ENCODE measurements at places on chromosomes 5 and 9.

- DNase-seq = no peak
Observed at GRCh38 chr5:74201334-74202081, 439.0 kb downstream of the ENC1 start.

DNA sequence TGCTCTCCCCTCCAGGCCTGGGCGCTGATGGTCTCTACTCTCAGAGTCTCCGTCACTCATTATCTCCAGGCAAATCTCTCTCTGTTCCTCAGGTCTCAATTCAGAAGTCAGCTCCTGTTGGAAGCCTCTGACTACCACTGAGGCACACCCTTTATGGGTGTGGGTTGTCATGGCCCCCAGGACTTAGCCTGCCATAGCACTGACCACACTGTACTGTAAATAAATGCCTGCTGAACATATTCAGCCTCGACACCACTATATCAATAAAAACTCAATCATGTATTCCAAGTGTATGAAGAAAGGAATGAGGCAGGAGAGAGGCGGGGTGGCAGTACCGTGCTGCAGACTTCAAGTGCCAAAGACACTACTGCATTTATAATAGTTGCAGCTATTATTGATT lies 88.9 kb downstream of the PCDH1 start:
- DNase-seq = no peak

GRCh38 chr9:13716601-13717321 lies 437.3 kb upstream of the MPDZ start:
- DNase-seq = no peak

DNA sequence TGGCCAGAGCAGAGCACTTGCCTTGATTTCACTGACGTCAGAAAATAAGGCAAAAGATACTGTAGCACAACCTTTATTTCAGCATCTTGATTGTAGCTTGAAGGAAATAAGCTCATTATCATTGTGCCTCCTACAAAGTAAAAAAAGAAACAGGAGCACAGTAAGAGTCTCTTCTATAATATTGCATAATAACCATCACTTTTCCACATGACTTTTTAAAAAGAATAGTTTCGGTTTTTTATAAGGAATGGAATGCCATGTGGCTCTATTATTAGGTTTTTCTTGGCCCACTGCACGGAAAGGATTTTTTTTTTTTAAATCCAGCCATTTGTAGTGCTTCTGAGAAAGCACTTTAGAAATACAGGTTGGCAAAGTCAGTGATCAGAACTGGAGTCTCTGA lies 655.3 kb downstream of the LRRC70 start:
- no peak for DNase-seq

- DNase-seq = no peak
Observed at GRCh38 chr5:96537386-96537785, 104.3 kb upstream of the PCSK1 start.

- no peak for DNase-seq
Observed at GRCh38 chr9:115492869-115493268, 374.9 kb upstream of the TNC start.

- no peak for DNase-seq
Observed at GRCh38 chr9:94772639-94773303, 46.3 kb downstream of the AOPEP start.

GRCh38 chr5:36355516-36355915 lies 53.8 kb upstream of the RANBP3L start:
- no peak for DNase-seq

GRCh38 chr9:135787776-135788575 lies 86.0 kb downstream of the KCNT1 start:
- no peak for DNase-seq

DNA sequence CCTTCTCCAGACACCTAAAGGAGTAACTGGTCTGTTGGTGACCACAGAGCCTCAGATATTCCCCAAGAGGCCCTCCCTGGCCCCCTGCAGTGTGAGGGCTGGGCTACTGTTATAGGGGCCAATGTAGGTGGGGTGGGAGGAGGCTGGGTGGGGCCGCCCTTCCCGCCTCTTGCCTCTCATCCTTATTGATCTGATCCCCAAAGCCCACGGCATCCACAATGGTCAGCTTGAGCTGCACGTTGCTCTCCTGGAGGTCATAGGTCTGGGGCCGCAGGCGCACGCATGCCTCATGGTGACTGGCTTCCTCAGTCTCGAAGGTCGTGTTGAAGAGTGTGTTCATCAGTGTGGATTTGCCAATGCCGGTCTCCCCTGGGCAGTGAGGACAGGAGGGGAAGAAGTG lies 13.0 kb downstream of the SEPTIN8 start:
- DNase-seq = no peak

DNA sequence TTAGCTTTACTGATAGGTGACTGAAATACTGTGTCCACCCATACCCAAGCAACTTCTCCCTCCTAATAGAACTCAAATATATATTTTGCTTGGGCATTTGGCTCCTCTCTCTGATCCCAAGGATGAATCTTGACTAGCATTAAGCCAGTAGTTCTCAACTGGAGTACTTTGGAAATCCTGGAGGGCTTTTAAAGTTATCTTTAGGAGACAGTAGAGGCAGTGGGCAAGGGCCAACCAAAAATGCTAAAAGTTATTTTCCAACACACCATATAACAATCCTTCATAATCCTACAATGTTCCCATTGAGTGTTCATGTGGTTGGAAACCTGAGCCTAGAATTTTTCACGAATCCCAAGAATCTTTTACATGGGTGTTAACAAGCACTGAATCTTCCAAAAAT lies 11.1 kb upstream of the ETF1 start:
- DNase-seq = no peak

- DNase-seq = no peak
Observed at GRCh38 chr9:34777666-34778065, 67.7 kb upstream of the CCL21 start.

DNA sequence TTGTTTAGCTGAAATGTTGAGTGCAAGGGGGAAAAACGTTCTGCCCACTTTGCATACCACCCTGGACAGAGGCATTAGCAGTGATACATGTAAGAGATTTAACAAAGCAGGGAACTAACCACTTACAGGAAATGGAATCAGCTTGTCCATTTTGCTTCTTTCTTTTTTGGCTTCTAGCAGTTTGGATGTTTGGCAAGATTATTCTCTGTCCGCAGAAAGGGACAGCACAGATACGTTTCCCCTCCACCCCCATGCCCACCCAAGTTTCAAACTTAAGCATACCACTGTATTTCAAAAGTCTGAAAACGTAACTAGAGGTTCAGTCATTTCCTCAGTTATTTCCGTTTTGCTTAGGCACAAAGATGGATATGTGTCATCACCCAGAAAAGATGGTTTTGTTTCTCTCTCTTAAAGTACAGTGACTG lies 118.4 kb downstream of the GDNF start:
- DNase-seq = no peak

GRCh38 chr5:5432020-5432707 lies 9.7 kb downstream of the ICE1 start:
- no peak for DNase-seq

GRCh38 chr5:151274666-151275065 lies 21.7 kb downstream of the GM2A start:
- DNase-seq = no peak

DNA sequence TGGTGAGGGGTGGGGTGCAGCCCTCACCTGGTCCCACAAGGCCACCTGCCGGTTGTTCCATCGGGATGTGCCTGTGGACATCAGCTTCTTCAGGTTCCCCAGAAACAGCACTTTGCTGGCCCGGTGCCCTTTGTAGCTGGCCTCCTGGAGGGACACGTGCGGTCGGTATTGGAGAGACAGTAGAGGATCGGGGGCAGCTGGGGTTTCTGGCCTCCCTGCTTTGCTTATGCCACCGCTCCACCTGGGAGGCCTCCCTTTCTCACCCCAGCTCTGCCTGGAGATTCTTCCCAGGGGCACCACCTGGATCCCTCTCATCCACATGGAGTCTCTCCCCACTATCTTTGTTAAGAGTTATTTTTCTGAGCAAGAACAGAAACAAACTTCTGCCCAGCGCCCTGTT lies 13.1 kb upstream of the TRIM14 start:
- DNase-seq = no peak

DNA sequence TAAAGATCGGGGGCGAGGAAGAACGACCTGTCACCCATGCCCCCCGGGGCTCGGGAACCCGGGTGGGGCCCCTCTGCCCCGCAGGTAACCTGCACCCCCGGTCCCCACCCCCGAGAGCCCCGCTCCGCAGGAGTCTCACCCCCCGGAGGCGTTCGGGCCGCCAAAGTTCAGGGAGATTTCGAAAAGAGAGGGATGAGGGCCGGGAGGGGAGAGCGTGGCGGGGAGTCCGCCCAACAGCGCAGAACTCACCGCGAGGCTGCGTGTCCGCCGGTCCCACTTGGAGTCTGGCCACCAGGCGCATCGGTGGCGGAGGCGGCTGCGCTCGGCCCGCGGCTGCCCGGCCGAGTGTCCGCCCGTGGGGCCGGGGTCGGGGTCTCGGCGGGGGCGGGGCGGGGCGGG lies at the start of gene PHF19:
PHF19 (minus strand) TSS at position 347 of the 399 bp plus-strand sequence. CDS start 2,447 bp downstream, outside the sequence.
- DNase-seq = no peak

- no peak for DNase-seq
Observed at GRCh38 chr5:177553671-177554429, 513 bp downstream of the FAM193B start.

DNA sequence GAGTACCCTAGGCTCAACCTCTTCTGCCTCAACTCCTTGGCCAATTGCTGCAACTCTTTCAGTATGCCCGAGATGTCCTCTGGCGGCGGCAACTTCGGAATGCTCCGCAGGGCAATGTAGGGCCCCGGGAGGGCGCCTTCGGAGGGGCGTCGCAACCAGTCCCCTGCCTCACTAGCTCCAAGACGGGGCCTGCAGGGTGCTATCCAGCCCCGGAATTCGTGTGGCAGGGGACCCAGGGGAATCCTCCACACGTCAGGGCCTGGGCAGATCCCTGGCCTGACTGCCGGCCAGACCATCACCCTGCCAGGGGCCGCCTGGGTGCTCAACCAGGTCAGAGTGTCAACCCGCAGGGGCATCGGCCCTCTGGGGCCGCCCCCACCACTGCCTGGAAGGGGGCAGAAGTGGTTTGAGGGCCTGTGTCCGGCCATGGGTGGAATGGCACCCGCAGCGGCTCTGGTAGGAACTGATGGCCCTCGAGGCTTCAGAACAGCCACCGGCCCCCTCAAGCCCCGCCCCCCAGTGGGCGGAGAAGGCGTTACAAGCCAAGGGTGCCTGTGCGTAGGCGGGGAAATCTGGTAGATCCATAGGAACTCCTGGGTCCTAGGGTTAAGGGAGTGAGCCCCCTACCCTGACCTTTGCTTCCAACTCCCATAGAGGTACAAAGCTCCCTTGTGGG lies at the start of gene POU5F2:
POU5F2 (minus strand) TSS at position 465 of the 676 bp plus-strand sequence; CDS start at position 428, 37 bp downstream.
- DNase-seq = no peak

GRCh38 chr5:16179936-16180788 lies 571 bp upstream of the MARCHF11 start:
- DNase-seq = no peak

DNA sequence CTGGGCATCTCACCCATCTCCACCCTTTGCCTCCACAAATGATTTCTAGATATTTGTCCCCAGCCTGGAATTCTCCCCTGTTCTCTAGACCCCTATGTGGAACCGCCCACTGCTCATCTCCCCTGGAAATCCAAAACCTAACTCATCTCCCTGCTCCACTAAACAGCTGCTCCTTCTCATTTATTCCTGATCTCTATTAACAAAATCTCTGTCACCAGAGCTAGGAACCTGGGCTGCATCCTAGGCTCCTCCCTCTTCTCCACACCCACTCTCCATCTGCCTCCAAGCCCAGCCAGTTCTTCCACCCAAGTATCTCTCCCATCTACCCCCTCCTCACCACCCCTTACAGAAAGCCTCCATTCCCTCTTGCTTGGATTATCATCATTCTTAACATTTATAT lies 24.0 kb upstream of the SYNPO start:
- DNase-seq = no peak

- DNase-seq = no peak
Observed at GRCh38 chr5:17256171-17256570, 38.7 kb downstream of the BASP1 start.

DNA sequence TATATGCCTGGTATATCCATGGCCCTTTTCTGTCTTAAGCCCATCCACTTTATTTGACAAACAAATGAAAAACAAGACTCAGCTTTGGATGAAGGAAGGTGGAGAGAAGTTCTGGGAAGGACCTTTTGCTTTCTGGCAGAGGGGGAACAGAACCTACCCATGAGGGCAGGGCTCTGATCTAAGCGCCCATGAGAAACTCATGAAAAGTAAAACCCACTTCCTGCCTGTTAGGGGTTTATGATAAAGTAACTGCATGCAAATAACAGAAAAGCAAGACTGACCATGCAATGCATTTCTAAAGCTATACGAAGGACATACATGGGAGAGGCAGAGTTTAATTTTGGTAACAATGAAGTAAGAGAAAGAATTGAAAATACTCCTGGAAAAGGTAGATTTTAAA lies 181.9 kb upstream of the ADRA1B start:
- DNase-seq = no peak

GRCh38 chr5:77599679-77600078 lies 38.8 kb downstream of the OTP start:
- no peak for DNase-seq

Measured in activated naive CD4-positive, alpha-beta T cell (primary cell).